DMS 273 treated with DMSO at 0.1 percent for 48 hours (cell line): ENCODE measurements at places on chromosomes 7 and 10.

DNA sequence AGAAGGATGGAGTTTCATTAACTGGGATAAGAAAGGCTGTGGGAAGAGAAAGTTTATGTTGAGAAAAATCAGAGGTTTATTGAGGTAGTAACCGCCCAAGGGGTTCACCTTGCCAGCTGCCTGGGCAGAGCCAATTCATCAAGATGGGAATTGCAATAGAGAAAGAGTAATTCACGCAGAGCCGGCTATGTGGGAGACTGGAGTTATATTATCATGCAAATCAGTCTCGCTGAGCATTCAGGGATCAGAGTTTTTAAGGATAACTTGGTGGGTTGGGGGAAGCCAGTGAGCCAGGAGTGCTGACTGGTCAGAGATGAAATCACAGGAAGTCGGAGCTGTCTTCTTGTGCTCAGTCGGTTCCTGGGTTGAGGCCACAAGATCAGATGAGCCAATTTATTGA, 70.6 kb downstream of the MALRD1 start:
- no peak for DNase-seq

- no peak for DNase-seq
Measured at GRCh38 chr10:34804306-34804705, 10.8 kb downstream of the PARD3 start.

DNA sequence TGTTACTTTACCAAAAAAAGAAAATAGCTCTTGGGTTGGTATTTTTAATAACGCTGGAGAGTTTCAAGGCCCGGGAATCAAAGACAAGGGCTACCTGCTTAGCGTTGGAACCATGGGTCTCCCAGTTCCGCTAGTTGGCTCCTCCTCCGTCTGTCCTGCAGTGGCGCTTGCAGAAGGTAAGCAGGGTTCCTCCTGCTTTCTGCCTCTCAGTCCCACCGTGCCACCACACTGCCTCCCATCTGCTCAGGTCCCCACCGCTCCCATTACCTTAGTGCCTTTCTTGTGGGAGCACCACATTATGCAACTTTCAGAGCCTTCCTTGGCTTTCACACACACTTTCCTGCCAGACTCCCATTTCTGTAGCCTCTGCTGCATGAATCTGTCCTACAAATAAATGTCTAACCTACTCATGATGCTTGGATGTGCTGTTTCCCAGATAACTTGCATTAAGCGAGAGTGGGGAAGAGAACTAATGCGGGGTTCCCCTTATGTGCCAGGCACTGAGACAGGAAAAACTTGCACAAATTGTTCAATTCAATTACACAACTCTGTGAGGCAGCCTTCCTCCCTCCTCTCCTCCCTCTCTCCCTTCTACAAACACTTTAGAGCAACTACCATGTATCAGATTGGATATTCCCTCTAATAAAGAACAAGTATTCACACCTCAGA, 124.5 kb downstream of the AOAH start:
- DNase-seq = no peak

DNA sequence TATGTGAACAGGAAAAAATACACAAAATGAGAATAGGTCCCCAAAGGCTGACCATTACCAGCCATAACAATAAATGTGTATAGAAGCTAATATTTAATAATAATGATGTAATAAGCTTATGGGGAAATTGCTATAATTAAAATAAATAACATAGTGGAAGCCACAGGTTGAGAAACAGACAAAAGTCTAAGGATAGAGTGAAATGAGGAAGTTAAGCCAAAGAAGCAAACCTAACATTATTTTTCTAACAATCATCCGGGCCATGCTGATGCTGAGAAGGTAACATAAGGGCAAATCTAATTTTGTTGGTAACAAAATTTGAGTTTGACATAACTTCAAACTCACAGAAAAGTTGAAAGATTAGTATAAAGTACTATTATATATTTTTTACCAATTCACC, 115.9 kb downstream of the MICU1 start:
- DNase-seq = no peak

DNA sequence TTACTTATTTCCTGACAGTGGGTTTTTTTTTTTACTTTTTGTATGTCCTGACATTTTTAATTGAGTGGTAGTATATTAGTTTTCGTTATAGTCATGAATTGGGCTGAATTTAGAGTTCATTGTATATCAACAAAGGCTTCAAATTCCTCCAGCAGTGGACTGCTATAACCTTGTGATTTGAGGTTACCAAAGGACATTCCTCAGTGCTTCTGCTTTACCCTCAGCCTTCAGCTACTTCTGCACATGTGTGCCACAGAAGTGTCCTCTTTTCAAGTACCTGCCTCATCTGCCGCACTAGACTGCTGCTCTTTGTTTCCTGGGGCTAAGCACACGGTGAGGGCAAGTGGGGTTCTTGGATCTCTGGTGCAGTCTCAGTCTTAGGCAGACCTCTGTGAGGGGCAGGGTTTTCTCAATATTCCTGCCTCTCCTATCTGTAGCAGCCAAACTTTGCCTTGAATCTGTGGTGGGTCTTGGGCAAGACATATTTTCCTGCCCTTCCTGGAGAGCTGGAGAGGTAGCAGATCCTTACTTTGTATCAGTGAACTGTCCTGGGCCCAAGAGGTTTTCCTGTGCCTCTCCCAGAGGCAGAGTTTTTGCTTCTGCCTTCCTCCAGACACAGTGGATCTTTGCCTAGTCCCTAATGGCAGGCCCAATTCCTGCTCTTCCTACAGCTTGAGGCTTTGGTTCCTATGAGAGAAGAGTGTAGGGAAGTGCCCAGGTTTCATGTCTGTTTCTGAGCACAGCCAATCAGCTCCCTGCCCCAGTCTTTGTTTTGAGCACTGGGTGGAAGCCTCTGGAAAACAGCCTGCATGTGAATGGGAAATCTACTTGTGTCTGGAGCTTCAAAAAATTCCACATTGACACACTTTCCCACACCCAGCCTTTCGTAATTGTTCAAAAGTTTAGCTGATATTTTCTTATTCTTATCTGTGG, 39.0 kb upstream of the STRIP2 start:
- no peak for DNase-seq

- DNase-seq = no peak
Measured at GRCh38 chr10:71805776-71806703, 32.7 kb upstream of the VSIR start.

- no peak for DNase-seq
Measured at GRCh38 chr7:157719008-157719682, 382.3 kb downstream of the DNAJB6 start.

DNA sequence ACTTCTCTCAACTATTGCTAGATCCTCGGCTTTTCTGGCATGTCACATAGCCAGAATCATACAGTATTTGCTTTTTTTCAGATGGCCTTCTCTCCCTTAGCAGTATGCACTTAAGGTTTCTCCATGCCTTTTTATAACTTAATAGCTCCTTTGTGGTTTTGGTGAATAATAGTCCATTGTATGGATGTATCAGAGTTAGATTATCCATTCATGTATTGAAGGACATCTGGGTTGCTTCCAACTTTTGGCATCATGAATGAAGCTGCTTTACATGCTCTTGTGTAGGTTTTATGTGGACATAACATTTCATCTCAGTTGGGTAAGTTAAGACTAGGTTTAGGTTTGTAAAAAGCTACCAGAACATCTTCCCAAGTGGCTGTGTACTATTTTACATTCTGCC, 4.6 kb downstream of the ATP5F1C start:
- no peak for DNase-seq

DNA sequence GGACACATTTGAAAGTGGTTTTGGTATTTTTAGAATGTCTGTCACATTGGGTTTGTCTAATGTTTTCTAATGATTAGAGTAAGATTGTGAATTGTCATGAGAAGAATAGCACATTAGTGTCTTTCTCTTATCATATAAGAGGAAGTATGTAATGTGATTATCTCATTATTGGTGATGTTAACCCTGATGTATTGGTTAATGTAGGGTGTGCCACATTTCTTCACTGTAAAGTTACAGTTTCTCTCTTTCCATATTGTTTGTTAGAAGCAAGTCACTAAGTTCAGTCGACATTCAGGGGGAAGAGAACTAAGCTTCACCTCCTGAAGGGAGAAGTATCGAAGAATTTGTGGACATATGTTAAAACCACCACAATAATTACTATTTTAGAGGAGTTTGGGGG, 56.3 kb upstream of the DNAH11 start:
- DNase-seq = no peak

- DNase-seq = peak; percentile 97
Measured at GRCh38 chr7:114414156-114415063, at the start of gene FOXP2. Gene FOXP2, plus strand, starts transcription at chr7:114414815. Its CDS starts 11,697 bp downstream, at chr7:114426512.

DNA sequence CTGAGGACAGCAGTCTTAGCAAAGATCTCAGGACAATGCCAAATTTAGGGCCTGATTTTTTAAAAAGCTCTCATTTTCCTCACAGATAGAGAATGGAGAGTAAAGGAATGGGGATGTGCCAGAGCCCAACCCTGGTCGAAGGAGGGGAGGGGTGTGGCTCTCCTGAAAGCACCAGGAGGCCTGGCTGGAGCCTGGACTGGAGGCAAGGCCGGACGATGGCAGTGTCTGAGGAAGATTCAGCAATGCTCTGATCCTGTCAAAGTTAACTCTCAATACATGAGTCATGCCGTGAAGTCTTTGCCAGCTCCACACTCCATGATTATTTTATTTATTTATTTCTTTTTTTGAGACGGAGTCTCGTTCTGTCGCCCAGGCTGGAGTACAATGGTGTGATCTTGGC, 108.3 kb downstream of the UPF2 start:
- DNase-seq = no peak

- DNase-seq = no peak
Measured at GRCh38 chr7:152870106-152870693, 110.6 kb downstream of the ACTR3B start.

- DNase-seq = no peak
Measured at GRCh38 chr10:113516061-113516460, 36.8 kb upstream of the HABP2 start.

DNA sequence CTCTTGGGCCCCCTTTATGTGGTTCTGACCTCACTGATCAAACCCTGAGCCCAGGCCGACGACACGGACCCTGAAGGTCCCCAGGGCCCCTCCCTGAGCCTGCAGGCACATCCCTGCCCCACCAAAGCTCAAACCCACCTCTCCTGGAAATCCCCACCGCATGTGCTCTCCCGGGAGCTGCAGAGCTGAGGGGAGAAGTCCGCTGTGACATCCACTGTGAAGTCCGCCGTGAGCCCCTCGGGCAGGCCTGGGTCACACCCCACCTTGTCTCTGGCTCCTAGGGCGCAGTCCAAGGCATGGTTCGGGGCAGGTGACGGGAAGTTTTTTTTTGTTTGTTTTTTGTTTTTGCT, 100.2 kb downstream of the MICALL2 start:
- no peak for DNase-seq

- no peak for DNase-seq
Measured at GRCh38 chr10:102344067-102344466, 51.4 kb upstream of the NFKB2 start.

DNA sequence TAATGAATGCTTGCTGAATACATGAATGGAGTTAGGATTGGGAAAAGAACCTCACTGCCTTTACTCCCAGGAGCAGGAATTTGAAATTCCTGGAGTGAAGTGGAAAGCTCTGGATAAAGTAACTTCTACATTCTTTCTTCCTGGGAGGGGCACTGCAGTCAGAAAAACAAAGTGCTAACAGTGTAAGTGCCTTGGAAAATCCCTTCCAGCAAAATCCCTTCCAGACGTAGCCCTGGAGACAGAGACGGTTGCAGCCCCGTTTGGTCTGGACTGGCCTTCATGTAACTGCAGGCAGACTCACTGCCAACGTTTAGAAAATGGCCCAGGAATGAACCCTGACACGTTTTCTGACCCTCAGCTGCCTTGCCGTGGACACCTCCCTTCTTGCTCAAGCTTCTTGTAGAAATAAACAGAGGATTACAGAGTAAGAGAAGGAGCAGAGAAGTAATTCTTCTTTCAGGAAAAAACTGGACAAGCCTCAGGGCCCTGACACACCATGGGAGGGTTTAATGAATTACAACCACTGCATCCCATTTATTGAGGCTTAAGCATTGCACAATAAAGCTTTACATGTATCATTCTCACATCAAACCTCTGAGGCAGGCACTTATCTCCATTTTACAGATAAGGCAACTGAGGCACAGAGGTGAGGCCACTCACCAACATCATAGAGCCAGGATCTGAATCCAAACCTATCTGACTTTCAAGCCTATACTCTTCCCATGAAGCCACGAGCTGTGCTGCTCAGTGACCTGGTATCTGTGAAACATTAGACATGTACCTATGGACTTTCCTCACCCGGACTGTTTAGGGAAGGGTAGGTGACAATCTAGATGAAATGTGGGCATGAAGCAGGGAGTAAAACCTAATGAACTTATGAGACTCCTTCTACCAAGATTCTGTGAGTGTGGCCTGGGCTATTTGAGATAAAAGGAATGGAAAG, 7.8 kb downstream of the ITPRIP start:
- DNase-seq = no peak

GRCh38 chr7:27088002-27088922, 7.5 kb downstream of the HOXA1 start:
- DNase-seq = no peak

DNA sequence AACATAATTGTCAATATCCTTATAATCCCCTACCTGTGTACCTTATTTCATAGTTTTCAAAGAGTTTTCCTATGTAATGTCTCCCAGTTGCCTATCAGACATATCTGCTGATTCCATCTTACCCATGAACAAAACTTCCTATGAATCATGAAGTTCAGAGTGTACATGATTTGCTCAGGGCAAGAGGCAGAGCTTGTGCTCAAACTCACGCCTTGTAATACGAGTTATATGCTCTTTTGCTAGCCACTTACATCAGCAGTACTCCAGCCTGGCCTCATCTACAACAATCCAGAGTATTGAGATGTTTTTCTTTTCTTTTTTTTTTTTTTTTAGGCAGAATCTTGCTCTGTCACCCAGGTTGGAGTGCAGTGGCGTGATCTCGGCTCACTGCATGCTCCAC, 11.8 kb downstream of the PKD2L1 start:
- no peak for DNase-seq

DNA sequence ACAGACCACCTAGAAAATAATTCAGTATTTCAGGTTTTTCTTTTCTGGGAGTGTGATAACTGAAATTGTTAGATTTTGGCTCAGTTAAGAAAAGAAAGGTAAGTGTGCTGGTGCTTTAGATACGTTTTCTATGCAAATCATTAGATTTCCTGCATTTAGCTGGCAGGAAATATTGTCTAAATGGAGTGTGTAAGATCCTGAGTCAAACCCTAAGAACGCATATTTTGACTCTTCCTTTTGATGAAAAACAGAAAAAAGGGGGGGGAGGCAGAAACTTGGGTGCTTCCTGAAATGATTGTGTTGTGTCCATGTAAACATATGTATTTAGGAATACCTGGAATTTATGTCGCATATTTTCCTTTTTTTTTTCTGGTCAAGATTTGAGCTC, 1.2 kb downstream of the GRK5 start:
- DNase-seq = no peak

- no peak for DNase-seq
Measured at GRCh38 chr10:10530313-10530712, 487.4 kb upstream of the CELF2 start.
